ENCODE measurements at places on chromosomes 16 and 17.

GRCh38 chr17:34368946-34369500, 6.0 kb upstream of the CCL1 start:
- no peak for DNase-seq

GRCh38 chr17:9022573-9023391, 1.5 kb downstream of the NTN1 start:
- DNase-seq, result no peak

- DNase-seq, result no peak
These were observed 34.4 kb downstream of the ZCCHC14 start for GRCh38 chr16:87458424-87458915.

DNA sequence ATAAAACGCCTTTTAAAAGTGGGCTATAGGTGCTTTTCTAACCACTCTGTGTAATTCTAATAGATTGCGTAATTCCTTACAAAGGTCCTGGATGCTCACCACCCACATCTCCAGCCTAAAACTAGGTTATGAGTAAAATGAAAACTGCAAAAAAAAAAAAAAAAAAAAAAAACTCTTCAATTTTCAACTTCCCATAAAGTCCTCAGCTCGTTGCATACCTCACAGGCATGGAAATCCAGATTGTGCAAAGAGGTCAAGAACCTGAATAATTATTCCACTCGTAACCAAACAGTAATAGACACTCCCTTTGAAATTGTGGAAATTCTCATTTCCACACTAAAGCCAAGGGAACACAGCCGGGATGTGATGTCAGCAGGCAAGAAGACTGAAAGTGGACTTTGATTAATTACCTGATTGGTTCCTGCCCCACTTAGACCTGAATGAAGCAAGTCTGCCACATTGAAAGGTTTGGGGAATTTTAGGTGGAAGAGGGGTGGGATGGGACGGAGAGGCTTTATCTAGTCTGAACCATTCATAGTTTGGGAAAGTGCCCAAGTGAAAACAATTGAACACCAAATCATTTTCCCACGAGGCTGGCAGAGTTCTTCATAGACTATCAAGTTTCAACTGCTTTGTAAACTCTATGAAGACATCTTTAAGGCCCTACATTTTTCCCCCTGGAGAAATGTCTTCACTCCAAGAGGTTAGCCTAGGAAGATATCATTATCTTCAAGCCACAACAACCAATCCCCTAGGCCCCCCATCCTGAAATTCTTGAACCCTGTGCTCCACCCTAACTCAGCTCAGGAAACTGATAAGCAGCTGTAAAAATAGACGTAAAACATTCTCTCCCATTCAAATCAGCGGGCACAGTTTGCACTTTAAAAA, 49.1 kb upstream of the TANC2 start:
- DNase-seq, result no peak

DNA sequence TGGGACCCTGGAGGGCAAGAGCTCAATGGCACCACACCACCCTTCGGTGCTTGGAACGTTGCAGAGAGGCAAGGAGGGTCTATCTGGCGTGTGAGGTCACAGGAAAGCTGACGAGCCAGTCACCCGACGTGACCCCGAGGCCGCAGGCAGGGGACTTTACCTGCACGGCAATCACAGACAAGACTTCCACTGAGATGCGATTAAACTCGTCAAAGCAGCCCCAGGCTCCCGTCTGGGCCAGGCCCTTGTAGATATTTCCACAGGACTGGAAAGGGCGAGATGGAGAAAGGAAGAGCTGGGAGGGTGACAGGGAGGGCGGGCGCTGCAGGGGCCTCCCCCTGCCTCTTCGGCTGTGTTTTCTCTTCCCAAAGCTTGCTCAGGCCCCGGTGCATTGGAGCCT, 78.3 kb downstream of the DNAH17 start:
- no peak for DNase-seq

GRCh38 chr17:79834565-79835469, 4.4 kb downstream of the CBX4 start:
- DNase-seq, result no peak

GRCh38 chr16:28042811-28043210, 20.7 kb downstream of the GSG1L start:
- DNase-seq, result no peak

GRCh38 chr17:7790150-7790549, 43.9 kb upstream of the KDM6B start:
- no peak for DNase-seq

DNA sequence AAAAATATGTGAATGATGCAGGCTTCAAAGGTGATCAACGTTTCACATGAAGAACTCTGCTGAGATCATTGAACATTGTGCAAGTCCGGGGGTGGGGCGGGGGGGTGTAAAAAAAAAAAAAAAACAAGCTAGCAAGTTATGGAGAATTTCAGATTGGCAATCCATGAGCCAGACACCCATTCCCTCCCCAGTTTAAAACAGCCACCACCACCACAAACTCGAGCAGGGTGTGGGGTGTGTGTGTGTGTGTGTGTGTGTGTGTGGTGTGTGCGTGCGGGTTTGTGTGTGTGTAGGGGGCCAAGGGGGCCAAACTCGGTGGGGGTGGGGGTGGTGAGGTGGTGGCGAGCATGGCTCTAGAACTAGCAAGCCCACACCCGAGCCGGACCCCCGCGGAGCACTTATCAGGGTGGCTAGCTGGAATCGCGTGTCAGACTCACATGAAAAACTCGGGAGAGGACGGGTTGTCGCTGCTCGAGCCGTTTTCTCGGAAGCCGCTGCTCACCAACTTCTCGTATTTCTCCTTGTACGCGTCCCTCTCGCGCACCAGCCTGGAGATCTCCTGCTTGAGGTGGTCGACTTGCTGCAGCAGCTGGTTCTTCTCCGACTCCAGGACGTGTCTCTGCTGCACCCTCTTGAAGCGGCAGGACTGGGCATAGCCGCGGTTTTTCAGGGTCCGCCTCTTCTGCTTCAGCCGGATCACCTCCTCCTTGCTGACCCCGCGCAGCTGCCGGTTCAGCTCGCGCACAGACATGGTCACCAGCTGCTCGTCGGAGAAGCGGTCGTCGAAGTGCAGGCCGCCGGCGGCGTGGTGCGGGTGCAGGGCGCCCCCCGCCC, 2.0 kb downstream of the MAF start:
- no peak for DNase-seq

- DNase-seq, result no peak
These were observed 3.5 kb downstream of the IL4R start for GRCh38 chr16:27317320-27317719.

GRCh38 chr16:67311607-67312488, 14.7 kb downstream of the KCTD19 start:
- no peak for DNase-seq

GRCh38 chr17:9256751-9257629, 235.7 kb downstream of the NTN1 start:
- DNase-seq, result no peak

DNA sequence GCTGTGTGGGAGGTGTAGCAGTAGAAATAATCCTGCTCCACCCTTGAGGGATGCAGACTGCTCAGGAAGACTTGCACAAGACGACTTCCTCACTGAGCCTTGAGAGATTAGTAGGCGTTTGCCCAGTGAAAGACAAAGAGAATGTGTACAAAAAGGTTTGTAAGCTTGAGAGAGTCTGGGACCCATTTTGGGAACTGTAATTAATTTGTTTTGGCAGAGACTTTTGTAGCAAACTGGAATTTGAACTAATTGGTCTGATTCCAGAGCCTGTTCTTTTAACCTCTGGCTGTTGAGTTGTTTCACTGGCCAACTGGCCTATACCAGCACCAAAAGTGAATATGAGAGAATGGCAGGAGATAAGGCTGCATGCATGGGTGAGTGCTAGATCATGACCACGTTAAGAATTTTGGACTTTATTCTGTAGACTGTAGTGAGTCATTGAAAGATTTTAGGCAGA, 75.5 kb downstream of the AATF start:
- DNase-seq, result no peak

- DNase-seq, result no peak
These were observed 127.8 kb downstream of the HS3ST3B1 start for GRCh38 chr17:14428648-14429029.

- no peak for DNase-seq
These were observed 891 bp downstream of the CORO1A start for GRCh38 chr16:30184096-30184890.

GRCh38 chr17:34561328-34561727, 18.1 kb upstream of the TMEM132E start:
- no peak for DNase-seq

DNA sequence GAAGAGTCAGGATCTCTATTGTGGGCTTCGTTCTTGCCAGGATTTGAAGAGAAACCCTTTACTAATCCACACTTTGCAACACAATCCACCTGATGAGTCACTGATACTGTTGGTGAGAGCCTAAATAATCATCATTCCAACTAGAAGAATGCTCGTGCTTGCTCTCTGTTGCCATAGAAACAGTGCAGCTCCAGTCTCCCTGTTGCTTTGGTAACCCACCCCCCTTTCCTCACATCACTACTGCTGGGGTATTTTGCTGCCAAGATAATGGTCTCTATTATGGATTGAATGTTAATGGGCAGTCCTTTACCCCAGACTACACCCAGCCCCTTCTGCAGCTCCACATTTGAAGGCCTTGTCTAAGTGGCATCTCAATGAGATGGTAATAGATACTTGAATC, 190.4 kb downstream of the ABCC12 start:
- DNase-seq, result no peak

GRCh38 chr16:53713403-53714204, 9.6 kb downstream of the FTO start:
- DNase-seq, result no peak

GRCh38 chr16:13153696-13154095, 252.3 kb downstream of the SHISA9 start:
- DNase-seq, result no peak

DNA sequence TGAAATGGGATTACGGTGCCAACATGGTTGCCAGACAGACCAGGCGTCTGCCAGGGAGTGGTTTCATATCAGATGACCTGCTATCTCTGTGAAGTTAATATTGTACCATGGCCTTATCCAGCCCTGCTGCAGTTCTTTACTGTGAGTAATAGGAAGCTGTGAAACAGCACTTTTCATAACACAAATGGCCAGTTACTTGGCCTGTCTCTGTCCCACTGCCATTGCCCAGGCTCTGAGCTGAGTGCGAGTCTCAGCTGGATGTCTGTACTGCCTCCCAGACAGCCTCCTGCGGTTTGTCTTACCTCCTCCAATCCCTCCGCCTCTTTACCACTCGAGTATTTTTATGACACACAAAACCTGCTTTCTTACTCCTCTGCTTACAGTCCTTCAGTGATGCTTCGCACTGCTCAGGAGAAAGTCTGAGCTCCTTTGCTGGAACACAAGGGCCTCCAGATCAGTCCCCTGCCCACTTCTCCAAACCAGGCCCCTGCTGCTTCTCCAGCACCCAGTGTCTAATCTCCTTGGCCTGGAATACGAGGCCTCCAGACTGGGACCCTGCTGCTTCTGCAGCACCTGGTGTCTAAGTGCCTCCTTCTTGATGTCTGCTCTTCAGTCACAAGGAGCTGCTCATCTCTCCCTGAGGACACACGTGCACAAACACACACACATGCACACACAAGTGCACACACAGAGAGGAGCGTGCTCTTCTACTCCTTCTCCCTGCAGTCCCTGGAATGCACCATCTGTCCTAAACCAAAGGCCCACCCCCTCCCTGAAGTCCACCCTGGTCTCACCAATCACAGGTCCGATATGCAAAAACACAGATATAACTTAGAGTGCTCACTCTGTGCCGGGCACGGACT, 17.1 kb upstream of the RHOT1 start:
- DNase-seq, result no peak

DNA sequence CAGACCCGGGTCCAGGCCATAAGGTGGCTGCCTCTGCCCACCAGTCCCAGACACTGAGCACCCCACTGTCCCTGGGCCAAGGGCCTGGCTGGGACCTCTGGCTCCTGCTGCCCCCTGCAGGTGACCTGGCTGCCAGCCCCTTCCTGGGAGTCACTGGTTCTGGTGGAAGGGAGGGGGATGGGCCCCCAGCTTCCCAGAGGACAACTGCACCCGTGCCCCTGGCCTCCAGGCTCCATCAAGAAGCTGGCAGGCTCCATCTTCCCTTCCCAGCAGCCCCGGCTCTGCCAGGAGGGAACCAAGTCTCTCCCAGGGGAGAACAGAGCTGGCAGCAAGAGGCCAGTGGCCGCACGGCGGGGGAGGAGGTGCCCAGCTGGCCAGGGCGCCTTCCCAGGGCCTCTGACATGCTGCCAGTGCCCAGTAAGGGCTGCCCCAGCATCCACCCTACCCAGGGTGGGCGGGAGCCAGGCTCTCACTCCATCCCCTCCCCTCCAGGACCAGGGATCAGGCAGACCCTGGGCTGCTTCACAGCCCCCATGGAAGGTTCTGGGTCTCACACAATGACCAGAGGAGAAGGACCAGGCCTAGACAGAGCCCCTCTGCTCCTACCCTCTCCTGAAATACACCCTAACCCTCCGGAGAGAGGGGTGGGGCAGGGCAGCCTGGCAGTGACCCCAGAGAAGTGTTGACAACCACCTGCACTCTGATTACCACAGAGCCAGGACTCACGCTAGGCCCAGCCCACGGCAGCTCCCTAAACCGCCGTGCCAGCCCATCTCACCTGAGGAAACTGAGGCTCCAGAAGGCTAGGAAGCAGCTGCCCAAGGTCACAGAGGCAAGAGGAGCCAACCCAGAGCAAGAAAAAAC, 3.6 kb downstream of the CLUH start:
- no peak for DNase-seq

- no peak for DNase-seq
These were observed 92.1 kb downstream of the WDR59 start for GRCh38 chr16:74892574-74893461.

DNA sequence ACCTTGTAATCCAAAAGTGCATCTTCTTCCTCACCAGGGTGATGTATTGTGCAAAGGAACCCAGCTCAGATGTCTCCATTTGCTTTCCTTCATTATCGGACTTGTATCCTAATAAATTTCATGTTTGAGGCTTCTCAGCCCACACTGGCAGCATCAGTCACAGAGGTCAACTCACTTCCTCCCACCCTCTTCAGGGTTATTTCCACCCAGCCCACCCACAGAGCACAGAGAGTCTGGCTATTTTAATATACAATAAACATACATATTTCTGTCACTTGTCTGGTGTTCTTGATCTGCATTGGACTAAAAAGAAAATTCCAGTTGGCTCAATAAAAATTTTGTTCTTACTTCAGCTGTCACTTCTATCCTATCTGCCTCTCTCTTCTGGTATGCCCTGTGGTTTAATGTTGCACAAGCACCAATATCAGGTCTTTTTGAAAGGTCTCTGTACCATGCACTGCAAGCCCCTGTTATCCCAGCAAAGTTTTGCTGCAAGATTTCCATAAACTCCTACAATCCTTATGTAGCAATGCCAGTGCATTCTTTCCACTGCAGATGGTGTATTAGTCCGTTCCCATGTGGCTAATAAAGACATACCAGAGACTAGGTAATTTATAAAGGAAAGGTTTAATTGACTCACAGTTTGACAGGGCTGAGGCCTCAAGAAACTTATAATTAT, 201.8 kb downstream of the CDH11 start:
- no peak for DNase-seq

- peak; percentile 80 for DNase-seq
These were observed 2.5 kb upstream of the GSE1 start for GRCh38 chr16:85610446-85611193.

GRCh38 chr17:81978524-81979298, 1.3 kb downstream of the ASPSCR1 start:
- DNase-seq, result no peak

DNA sequence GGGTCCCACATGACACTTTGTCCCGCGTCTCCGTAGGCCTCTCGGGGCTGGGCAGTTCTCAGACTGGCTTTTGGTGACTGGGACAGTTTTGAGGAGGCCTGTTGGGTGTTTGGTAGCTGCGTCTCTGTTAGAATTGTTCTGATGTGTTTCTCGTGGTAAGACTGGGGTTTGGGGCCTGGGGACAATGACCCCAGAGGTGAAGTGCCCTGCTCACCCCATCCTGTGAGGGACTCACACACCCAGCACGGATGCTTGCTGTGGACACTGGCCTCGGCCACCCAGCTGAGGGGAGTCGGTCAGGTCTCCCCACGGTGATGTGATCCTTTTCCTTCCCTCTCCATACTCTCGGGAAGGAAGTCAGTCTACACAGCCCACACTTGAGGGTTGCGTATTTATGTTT, 50.3 kb downstream of the METRNL start:
- DNase-seq, result no peak

All from activated gamma-delta T cell (primary cell).